ENCODE measurements at places on chromosomes 13 and 19.

GRCh38 chr19:7348587-7349230, at the start of gene ARHGEF18:
ARHGEF18 (plus strand) TSS chr19:7348937; CDS start chr19:7362891, 13,954 bp downstream.
- DNase-seq = peak; percentile 66

GRCh38 chr19:38425222-38425809, 703 bp downstream of the RASGRP4 start:
- no peak for DNase-seq

DNA sequence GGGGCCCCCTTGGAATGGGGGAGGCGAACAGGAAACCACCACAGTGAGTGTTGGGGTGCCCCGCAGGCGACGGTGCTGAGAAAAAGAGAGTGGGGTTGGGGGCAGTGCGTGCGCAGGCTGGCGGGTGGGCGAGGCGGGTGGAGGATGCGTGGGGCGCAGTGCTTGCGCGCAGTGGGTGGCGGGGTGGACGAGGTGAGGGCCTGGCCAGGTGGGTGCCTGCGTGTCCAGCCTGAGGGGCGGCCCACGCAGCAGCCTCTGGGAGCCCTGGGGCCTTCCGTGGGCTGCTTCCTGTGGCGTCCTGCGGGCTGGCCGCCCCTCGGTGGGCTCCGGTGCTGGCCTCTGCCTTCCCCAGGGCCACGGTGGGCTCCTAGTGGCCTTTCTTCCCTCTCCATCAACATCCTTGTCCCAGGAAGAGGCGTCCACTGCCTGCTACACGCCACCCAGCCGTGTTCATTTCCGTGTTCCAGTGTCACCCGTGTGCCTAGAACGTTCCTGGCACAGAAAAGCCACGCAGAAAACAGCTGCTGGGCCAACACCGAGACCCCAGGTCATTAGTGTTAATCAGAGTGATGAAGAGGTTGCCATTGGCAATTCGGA, 7.1 kb downstream of the ATP11A start:
- DNase-seq = no peak

GRCh38 chr13:46352805-46353204, 34.2 kb downstream of the RUBCNL start:
- no peak for DNase-seq

DNA sequence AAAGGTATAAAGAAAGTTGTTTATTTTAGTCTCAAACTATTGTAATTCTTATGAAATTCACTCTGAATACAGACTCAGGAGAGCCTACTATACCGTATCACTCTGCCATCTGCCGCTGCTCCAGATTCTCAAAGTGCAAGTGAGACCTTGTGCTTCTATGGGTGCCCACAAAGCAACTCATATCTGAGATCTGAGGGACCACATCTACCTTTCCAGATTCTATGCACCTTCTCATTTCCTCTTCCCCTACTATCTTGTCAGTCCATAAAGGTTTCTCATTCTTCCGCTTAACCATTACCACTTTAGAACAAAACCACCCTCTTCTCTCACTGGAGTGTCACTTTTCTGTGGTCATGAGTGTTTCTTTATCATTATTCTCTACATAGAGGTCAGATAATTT, 1236.9 kb downstream of the DIAPH3 start:
- no peak for DNase-seq

DNA sequence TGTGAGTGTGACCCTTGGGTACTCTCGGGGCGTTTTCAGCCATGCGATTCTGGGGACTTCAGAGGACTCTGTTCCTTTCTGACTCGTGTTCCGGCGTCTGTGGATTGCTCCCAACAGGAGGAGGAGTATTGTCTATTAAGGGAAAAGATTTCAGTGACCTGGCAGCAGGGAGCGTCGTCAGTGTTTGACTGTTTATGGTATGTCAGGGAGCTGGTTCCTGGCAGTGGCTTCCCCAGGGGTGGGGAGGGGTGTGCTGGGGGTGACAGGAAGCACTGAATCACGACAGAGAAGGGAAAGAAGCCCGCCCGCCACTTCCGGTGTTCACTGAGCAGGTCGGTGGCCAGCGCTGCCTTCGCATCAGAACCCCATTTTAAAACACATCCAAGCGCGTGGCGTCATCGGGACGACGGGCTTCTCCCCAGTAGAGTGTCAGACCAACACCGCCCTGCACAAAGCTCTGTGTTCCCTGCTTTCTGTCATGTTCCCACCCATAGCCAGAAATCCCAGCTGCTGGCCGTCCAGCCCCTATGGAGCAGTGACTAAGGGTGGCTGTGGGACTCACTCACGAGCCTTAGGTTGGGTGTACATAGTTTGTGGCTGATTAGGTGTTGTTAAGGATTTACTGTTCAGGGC, 33.8 kb downstream of the COL4A2 start:
- DNase-seq = peak; percentile 83

GRCh38 chr19:45164577-45165335, 4.0 kb upstream of the NKPD1 start:
- DNase-seq = peak; percentile 86

GRCh38 chr19:43957891-43958290, 6.9 kb downstream of the ZNF221 start:
- DNase-seq = no peak

- no peak for DNase-seq
Observed at GRCh38 chr19:2538096-2538757, 62.3 kb downstream of the GADD45B start.

DNA sequence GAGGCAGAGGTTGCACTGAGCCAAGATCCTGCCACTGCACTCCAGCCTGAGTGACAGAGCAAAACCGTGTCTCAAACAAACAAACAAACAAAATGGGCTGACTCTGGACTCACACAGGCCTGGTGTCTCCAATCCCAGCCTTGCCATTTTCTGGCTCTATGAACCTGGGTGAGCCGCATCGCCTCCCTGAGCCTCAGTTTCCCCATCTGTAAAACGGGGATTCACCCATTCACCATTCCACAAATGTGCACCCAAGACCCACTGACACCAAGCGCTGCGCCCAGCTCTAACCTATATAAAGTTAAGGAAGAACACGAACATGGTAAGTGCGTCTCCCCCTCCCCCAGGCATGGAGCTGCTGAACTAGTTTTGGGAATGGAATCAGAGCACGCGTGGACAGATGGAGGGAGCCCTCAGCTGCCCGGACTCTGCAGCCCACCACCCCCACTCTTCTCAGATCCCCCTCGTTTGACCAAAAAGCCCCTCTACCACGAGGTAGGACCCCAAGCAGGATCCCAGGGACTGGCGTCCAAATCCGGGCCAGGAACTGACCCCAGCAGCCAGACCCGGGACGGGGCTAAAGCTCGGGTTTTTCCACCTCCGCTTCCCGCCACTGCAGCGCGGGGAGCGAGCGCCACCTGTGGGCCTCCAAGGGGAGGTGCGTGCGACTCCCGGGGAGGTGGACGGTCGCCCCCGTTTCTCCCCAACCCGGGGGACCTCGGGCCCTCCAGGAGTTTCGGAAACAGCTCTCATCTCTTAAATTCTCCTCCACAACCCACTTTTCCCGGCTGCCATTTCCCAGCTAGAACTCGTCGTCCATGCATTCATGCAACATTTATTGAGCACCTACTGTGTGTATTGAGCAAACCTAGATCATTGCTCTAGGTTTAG, 33.0 kb upstream of the ADGRE5 start:
- DNase-seq = peak; percentile 79

DNA sequence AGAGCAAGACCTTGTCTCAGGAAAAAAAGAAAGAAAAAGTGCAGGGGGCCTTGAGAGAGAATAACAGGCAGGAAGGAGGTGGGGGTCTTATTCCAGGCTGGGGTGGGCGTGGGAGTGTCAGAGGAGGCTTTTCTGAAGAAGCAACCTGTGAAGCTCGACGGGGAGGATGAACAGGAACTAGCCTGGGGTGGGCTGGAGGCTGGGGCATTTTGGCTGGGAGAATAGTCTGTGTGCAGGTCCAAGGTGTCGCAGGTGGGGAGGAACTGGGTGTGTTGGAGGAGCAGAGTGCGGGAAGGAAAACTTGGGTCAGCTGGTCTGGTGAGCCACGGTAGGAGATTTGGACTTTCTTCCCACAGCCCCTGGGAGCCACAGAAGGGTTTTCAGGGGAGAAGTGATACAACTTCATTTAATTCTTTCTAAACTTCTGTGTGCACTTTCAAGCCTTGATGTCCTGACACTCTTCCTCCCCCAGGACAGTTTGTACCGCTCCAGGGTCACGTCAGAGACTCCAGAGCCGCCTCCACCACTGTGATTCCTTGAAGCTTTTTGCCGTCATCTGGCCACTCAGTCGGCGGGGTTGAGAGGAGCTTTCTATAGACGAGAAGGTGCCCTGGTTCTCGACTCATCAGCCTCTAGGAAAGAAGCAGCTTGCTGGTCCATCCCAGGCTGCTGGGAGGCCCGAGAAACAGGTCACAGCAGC, 138.7 kb downstream of the SIPA1L3 start:
- no peak for DNase-seq

- DNase-seq = peak; percentile 11
Observed at GRCh38 chr19:44848036-44848811, 2.1 kb downstream of the NECTIN2 start.

DNA sequence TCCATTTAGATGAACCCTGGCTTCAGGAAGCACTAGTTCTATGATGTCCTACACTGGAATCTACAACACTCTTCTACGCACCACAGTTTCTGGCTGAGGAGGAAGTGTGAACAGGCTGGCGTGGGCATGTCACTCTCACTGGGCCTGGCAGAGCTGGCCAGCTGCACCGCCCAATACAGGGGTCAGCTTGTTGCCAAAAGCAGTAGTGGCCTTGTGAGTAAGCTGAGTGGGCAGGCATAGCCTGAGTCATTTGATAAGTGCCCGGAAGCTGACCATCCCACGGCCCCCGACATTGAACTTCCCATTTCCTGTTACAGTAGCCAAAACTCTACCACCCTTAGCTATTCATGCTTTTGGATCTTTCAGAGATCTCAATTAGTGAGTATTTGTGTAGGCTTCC, 240.9 kb upstream of the SERP2 start:
- DNase-seq = no peak

GRCh38 chr19:639253-640160, at the start of gene FGF22:
FGF22 (plus strand) TSS chr19:639879; CDS start chr19:639926, 47 bp downstream.
- peak; percentile 96 for DNase-seq

DNA sequence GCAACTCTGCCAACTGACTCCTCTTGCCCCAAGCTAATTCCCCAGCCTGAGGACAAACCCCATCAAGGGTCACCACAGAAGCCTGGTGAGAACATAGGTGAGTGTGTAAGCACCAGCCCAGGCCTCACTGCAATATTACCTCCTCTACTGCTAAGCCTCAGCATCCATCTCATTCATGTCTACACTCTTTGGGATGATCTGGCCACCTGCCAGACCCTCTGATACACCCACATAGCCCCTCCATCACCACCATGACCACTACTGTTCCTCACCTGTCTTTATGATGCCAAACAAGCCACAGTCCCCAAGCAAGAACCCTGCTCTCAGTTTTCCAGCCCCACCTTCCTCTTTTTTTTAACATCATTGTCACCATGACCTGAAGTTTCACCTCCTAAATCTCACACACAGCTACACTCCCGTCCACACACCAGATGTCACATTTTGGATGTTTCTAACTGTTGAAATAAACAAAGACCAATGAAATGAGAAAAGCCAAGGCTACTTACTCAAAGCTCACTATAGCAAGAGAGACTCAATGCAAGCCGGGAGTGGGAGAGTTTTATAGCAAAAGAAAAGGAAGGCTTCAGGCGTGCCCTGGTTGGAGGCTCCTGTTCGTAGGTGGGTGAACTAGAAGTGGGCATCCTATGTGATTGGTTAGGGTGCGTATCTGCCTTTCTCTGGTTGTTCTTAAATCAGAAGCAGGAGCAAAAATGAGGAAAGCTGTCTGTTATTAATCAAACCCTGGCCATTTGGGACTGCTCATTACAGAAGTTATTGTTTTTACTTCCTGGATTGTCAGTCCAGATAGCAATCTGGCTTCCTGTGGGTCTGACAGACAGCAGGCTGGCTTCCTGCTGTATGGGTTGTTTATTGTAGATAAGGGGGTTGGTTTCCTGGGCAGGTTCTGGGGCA, 2.0 kb downstream of the ZNF792 start:
- DNase-seq = peak; percentile 28

- DNase-seq = no peak
Observed at GRCh38 chr19:55535965-55536350, 975 bp downstream of the SBK2 start.

GRCh38 chr19:10193790-10194499, 808 bp downstream of the DNMT1 start:
- peak; percentile 28 for DNase-seq

DNA sequence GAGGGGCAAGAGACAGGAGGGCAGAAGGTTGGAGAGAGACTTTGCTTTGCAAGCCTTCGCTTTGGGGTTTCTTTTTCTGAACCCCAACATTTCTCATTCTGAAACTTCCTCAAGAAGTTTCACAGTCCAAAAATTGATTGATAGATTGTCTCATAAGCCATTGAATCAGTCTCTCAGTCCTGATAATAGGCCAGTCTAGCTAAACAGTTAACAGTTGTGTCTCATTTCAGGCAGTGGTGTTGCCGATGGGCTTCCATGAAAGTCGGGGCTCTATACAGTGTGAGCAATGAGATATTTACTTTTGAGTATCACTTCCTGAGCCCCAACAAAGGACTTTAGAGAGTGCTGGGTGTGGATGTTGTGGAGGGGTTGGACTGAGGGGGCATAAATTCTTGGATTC, 26.5 kb upstream of the SPRY2 start:
- no peak for DNase-seq

DNA sequence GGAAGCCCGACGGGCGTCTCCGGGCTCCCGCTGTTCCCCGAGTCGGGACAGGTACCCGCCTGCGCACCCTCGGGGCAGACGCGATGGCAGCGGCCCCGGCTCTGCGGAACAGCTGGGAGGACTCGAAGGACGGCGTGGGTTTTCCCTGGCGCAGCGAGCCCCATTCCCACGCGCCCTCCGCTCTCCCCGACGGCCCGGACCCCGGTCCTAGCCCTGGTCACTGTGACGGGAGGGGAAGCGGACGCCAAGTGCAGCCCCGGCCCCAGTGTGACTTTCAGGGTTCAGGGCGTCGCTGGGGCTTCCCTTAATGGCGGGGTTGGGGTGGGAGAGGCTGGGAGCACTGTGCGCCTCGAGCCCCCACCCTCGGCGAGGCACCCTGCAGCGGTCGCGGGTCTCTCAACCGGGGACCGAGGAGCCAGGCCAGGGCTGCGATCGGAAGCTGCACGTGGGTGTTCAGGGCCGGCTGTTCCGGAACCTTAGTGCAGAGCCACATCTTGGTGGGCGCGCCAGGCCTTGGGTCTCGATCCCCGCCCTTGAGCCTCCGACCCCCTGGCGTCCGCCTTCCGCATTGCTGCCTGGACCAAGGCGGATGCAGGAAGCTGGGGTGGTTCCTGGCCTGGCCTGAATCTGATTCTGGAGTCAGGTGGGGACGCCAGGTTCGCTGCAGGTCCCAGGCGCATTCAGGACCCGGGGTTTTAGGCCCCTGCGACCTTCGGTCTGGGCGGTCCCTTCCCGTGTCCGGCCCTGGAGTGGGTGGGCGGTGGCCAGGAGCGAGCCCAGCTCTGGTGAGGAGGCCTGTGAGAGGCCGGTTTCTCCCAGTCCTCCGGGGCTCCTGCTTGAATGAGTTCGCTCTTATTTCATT, 3.5 kb downstream of the LGALS7B start:
- peak; percentile 59 for DNase-seq

GRCh38 chr13:111410232-111411021, 90.0 kb downstream of the TEX29 start:
- DNase-seq = no peak

DNA sequence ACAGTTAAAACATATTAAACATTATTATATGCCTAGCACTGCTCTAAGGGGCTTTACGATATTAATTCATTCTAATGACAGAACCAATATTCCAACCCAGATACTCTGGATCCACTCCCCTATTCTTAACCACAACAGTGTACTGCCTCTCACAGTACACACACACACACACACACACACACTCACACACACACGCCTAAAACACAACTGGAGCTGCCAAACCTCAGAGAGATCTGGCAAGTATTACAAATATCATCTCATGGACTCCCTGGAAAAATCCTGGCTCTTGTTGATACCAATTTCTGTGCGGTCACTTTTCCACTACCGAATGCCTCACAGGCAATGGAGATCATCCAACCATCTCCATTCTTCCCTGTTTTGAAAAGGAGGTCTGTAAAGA, 1.3 kb downstream of the ZNF780A start:
- no peak for DNase-seq

All from activated CD4-positive, alpha-beta memory T cell treated with anti-CD3 and anti-CD28 coated beads for 36 hours (primary cell).